ENCODE measurements at places on chromosomes 13 and 19.
A peak's percentile ranks its signal among the peaks of the same experiment; 100 is the strongest.

DNA sequence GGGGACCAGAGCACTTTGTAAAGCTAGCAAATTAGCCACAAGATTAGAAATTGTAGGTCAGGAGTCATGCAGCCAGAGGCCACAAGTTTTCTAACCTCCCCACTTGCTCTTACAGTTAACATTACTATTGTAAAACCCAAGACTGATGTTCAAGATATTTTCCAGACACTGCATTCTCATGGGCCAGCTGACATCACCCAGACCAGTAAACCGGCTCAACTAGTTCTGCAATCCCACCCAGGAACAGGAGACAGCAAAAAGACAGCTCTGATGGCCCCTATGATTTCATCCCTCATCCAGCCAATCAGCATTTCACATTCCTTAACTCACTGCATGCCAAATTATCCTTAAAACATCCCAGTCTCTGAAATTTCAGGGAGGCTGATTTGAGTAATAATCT is 178.5 kb downstream of the PRR20E start:
- DNase-seq = no peak

DNA sequence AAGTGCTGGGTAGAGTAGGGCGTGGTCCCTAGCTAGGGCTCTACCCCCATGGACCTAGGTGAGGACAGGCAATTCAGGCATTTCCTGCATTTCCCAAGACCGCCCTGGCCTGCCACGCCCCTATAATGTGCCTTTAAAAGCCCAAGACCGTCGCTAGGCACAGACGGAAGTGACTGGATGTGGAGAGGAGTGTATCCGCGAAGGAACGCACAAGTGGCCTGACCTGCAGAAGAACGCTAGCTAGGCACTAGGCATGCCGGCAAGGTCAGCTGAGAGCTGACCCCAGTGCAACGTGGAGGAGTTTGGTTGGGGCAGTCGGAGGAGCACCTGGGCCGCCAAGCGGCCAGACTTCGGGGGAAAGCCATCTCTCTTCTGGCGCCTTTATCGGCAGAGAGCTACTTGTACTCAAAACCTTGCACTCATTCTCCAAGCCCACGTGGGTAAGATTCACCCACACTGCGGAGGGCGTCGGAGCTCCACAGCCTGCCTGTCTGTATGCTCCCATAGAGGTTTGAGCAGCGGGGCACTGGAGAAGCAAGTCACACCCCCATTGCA is 370.0 kb downstream of the FGF9 start:
- DNase-seq = no peak

DNA sequence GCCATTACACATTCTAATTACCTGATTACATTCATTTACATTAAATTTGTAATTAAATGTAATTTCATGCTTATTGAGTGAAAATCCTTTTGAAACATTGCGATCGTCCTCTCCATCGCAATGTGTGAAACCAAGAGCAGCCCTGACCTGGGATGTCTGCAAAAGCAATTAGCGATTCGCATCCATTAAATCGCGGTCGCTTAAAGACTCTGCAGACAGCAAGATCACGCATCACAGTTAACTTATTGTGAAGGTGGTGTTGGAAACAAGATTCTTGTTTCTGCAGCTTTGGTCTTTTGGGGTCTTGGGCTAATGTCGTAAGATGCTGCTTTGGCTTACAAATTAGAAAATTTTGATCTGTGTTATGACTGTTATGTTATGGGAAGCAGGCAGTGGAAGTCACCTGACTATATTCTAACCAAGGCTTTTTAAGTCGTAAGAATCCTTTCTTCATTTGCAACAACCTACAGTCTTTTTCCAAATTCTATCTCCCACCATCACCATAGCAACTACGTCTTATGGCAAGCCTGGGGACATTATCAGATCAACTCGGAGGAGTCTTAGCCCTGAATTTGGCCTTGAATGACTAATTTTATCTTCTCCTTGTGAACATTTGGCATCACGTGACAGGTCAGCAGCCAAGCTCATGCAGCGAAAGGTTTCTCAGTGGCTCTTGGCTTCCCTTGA is 142.8 kb upstream of the SOX1 start:
- DNase-seq = no peak

DNA sequence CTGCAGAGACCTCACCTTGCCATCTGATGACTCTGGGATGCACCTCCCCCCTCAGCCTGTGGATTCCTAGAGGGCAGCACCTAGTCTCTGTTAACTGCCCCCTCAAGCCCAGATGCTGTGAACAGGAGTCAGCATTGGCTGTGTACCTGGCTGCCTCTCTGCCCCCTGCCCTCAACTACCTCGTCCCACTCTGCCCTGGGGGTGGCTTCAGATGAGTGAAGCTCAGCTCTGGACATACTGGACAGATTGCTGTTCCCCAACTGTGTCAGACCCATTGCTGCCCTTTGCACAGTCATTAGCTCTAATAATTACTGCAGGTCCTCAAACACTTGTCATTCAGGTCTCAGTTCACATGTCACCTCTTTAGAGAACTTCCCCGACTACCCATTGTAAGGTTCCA is 182.1 kb upstream of the TSHZ3 start:
- no peak for DNase-seq

DNA sequence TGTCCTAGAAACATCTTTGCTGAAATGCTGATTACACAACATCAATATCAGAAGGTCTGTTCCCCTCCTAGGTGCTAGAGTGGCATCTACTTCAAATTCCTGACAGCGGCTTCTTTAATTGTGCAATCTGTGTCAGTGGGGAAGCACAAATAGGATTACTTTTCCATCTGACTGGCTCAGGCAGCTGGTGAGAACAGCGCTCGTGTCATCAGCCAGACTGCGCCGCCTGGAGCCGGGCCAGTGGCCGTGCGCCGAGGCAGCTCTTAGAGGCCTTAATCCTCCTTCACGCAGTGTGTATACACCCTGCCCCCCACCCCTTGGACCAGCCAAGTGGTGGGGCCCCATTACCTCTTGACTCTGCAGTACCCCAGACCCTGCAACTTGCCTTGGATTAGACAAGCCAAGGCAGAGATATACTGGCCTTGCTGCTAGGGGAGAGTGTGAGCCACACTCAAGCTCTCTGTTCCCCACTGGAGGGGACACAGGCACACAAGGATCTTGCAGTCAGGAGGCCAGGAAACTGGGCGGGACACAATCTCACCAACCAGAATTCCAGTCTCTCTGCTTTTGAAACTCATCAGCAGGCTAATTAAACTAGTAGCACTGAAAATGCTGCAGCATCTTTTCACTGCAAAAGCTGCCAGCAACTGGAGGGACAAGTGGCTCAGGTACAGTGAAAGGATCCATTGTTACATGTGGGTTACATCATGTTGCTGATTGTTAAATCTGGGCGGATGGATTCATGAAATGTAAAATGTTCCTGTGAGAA is 48.9 kb upstream of the EPHX3 start:
- no peak for DNase-seq

GRCh38 chr13:109162248-109163036 is 533.0 kb downstream of the MYO16 start:
- no peak for DNase-seq

GRCh38 chr19:30340771-30341561 is 31.2 kb upstream of the ZNF536 start:
- peak; percentile 34 for DNase-seq

- no peak for DNase-seq
Observed at GRCh38 chr13:76164290-76164689, 528.2 kb downstream of the LMO7 start.

DNA sequence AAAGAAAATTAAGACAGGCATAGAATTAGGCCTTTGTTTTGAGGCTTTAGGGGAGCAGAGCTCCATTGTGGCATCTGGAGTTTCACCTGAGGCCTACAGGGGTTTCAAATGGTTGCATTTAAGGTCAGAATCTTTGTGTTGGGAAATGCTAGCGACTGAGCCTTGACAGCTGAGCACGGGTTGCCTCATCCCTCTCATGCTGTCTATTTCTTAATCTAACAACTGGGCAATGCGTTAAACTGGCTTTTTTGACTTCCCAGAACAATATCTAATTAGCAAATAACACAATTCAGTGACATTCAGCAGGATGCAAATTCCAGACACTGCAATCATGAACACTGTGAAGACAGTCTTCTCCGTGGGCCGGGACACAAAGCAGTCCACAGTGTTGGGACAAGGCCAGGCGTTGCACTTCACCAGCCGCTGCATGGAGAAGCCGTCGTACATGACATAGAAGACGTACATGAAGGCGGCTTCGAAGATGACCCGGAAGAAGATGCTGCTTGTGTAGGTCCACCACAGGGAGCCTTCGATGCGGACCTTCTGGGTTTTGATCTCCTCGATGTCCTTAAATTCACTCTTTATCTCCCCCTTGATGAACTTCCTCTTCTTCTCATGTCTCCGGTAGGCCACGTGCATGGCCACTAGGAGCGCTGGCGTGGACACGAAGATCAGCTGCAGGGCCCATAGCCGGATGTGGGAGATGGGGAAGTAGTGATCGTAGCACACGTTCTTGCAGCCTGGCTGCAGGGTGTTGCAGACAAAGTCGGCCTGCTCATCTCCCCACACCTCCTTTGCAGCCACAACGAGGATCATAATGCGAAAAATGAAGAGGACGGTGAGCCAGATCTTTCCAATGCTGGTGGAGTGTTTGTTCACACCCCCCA is 3.8 kb downstream of the GJB2 start:
- no peak for DNase-seq

DNA sequence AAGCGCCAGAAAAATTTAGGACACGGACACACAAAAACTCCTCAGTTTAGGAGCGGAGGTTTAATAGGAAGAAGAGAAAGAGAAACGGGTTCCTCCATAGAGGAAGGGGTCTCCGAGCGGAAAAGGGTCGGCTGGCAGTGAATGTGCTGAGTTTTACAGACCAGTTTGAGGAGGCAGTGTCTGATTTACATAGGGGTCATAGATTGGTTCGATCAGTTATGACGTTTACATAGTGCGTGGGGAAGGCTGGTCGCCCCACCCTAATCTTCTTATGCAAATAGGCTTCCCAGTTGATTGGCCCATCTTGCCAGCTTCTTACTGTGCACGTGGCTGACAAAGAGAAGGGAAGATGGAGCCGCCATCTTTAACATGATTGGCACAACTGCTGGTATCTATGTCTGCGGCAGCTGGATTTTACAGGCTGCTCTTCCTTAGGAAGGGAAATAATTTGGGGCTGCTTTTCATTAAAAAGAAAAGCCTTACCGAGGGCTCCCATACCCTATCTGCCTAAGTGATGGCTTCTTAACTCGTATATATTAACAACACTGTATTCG is 1.2 kb upstream of the ZNF225 start:
- DNase-seq = no peak

DNA sequence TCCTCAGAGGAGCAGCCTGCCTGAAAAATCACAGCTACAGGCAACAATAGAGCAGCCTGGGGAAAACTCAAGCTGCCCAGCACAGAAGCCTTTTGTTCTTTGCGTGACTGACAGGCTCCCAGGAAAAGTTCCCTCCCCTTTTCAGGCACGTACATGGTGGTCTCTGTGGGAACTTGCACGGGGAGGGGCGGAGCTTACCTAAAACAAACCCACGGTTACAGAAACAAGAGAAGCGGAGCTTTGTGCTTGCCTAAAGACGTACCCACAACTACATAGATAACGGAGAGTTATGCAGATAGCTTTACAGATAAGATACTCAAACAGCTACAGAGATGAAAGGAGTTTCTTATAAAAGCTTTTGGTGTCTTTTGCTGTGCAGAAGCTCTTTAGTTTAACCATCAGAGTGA is 11.4 kb downstream of the ETFB start:
- DNase-seq = no peak

DNA sequence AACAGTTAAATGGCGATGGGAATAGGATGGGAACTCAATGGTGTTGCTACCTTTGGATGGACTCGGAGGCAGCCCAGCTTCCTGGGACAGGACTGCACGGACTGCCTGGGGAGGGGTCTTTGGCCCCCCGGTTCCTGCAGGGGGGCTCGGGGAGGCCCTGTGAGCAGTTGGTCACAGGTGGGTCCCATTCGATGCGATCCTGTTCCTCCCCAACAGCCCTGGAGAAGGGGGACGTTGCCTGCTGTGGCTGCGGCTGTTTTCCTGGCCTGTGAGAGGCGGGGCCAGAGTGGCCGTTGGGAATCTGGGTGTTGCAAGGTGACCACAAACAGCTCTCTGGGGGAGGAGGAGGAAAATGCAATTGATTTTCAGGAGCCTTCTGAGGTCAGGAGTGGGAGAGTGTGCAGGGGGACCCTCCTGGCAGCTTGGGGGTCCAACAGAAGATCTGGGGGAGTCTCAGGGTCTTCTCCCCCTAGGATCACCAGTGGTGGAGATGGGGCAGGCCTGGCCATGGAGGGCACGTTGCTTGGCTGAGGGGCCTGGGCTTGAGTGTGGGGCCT is 1.9 kb upstream of the PLPPR3 start:
- DNase-seq = no peak

- DNase-seq = no peak
Observed at GRCh38 chr13:45728759-45729158, 26.6 kb downstream of the CBY2 start.

DNA sequence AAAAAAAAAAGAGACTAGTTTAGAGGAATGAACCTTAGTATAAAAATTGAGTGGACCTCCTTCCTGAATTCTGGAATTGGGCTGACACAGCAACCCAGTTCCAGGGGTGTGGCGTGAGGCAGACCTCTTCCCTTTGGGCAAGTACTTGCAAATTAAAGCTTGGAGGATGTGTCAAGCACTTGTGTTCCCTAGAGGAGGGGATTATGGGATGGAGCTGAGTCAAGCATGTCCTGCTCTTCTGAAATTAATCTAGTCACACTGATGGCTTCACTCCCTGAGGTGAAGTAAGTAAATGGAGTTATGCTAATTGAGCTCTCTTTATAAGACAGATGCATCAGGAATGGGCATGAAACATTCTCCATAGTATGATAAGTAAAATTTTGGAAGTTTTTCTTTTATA is 107.7 kb upstream of the HTR2A start:
- DNase-seq = no peak

All from left renal pelvis (tissue), 4 donors.